ENCODE measurements at places on chromosomes 4 and X.

- DNase-seq, result no peak
Observed at GRCh38 chr4:94486372-94486801, 34.6 kb downstream of the PDLIM5 start.

DNA sequence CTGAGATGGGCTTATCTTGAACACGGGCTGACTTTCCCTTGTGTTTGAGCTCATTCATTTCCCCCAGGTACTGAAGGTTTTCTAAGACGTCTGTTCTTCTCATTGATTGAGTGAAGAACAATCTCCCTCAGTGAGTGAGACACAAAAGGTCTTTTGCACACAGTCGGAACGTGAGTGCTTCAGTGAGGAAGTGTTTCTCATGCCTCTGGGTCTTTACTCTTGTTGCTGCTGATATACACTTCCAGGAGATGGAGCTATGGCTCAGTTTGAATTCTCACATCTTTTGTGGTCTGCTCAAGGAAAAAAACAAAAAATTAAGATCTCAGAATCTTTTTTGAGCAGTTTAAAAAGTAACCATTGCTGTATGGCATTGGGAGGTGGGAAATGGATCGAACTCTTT lies 981.9 kb upstream of the TENM3 start:
- DNase-seq, result no peak

GRCh38 chr4:56689201-56689969 lies 8.3 kb upstream of the HOPX start:
- no peak for DNase-seq

DNA sequence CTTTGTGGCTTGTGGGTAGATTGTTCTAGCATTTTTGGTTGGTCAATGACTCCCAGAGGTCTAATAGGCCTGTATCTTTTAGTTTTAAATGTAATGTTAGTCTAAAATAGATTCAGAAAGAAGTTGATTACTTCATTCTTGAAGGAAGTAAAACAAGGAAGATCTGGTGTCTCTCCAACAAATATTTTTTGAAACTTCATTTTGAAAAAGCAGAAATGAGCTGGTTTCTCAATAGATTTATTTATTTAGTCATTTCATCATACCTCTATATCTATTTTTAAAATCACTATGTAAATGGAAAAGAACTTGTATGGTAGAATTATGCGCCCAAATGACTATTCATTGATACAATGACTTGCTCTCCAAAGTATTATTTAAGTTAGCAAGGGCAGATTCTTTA lies 7.2 kb downstream of the HTR2C start:
- DNase-seq, result no peak

- DNase-seq, result no peak
Observed at GRCh38 chr4:117455088-117455487, 369.7 kb upstream of the TRAM1L1 start.

DNA sequence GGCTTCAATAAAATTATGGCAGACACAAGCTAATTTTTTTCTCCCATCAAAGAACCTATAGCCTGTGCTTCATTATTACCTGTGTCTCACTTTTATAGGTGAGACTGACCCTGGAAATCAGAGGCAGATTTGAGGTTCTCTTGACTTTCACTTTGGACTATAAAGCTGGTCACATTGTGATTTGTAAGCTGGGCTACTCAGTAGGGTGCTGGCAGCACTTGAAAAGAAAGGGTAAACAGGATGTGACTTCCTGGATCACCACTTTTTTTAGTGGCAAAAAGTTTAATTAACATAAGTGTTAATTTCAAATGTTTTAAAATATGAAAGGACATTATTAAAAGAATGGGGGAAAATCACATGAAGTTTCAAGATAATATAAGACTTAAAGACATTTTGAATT lies 50.6 kb upstream of the GATB start:
- no peak for DNase-seq

DNA sequence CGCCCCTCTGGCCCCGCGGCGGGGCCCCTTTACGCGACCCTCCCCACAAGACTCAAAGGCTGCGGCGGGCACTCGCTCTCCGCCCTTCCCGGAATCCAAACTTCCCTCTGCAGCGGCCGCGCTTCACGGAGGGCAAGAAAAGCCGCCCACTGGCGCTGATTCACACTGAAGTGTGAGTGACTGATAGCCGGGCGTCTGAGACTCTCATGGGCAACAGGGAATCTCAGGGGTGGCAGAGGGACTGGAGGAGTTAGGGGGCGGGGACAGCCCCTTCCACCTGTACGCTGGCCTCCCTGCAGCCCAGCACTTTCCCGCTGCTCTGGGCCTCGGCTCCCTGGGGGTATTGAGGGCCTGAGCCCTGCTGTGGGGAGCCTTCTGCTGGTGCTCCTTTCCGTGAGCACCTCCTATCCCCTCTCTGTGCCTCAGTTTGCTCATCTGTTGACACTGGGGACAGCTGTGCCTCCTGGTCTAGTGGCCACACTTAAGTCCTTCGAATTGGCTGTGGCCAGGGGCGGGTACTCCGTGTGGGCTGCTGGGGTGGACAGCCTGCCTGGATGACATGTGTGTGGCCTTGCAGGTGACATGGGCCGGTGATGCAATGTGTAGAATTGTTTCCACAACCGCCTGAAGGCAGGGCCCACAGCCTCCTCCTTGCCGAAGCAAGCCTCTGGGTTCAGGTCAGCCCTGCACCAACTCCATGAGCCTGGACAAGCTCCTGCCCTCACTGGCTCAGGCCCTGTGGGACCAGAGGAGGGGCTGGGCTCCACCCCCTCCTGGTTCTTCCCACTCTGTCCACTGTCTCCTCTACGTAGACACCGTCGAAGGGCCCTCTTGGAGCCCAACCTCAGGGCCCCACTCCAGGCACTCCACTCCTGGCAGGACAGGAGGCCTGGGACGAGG lies 951 bp downstream of the SH3BP2 start:
- DNase-seq, result no peak

DNA sequence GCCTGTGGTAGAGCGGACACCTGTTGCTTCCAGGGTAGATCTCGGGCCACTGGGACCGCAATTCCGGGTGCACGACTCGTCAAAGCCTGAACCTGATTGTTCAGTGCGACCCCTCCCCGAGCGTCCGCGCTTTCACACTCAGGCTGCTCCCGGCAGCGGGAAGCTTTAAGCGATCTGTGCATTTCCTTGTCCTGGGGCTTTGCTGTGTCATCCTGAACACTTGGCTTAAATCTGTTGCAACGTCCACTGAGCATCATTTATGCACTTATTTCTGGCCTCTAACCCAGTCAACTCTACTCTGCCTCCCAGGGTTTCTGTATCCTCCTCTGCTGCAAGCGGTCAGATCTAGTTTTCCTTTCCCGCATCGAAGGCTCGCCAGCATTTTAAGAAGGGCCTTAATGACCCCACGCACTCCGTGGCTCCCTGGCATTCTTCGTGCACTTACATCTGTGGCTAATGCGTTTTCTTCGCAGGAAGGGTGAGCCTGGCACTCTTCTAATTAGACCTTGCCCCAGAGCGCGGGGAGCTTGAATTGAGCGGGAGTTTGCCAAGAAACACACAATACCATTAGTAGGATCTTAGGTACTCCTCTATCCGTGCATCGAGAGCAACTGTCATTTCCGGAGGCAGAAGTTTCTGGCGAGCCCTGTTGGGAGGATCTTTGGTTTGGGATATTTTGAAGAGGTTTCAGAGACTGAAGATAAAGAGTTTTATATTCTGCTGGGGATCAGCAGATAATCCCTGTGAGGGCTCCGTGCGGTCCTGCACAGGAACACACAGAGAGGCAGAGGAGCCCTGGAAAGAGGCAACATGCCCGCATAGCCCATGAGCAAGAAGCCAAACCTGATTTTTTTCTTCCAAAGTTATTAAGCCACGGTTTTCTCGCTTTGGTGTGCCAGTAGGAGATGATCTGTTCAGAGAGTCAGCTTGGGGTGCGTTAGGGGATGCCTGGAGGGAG lies 654 bp upstream of the DDIT4L start:
- no peak for DNase-seq

GRCh38 chr4:10342866-10343265 lies 114.4 kb downstream of the ZNF518B start:
- no peak for DNase-seq

DNA sequence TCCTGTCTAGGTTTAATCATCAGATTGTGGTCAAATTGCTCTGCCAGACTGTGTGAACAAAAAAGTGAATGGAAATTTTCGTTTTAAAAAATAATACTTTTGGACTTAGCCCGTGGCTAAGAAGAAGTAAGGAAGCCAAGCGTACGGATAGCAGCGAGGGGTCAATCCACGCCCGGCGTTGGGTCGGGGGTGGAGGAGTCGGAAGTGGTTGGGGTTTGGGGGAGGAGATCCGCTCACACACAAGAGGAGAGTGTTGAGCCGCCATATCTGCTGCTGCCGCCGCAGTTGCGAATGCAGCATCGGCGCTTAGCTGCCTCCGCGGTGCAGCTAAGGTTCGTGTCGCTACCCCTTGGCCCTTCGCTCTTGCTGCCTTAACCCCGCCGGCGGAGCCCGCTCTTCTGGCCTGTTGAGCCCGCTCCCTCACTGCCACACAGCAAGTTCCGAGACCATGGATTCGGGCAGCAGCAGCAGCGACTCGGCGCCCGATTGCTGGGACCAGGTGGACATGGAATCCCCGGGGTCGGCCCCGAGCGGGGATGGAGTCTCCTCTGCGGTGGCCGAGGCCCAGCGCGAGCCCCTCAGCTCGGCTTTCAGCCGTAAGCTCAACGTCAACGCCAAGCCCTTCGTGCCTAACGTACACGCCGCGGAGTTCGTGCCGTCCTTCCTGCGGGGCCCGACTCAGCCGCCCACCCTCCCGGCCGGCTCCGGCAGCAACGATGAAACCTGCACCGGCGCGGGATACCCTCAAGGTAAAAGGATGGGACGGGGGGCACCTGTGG lies at the start of gene GSPT2:
GSPT2 (plus strand) TSS at position 264 of the 779 bp plus-strand sequence; CDS start at position 449, 185 bp downstream.
- DNase-seq, result peak; percentile 21

Measured in central memory CD8-positive, alpha-beta T cell (primary cell).